Tibial nerve (tissue), 4 donors: ENCODE measurements at places on chromosomes 12 and 14. TPM values are rescaled to one million over a fixed set of nuclear protein-coding genes. Genes with fewer than 3 reads are reported as not detected.

Gene PRR4
- 2.2 TPM for total RNA-seq

DNA sequence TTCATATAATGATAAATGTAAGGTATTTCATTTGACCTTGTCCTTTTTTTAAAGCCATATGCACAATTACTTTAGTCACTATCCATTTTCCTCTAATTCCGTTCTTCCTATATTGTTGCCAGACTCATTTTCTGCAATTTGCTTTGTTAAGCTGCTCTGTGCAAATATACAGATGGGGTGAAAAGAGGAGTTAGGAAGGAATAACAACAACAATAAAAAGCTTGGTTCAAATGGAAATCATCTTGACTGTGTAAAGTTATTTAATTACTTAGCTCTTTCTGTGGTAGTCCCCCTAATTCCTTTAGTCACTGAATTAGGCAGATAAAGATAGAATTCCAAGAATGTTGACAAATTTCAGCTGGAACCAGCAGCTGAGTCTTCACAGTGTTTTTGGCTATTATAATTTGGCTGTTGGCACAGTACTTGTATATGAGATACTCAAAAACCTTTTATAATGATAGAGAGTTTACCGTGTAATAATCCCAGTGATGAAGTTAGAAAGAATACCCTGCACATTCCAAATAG, 838.0 kb downstream of the RPS29 start:
- no peaks in the 10 kb centered on the region for H3K27me3 ChIP-seq
- no peak for DNase-seq
- no peaks in the 10 kb centered on the region for H3K36me3 ChIP-seq
- no peaks in the 10 kb centered on the region for H3K4me1 ChIP-seq
- H3K4me3 ChIP-seq, result no peak overlapping the region

- H3K4me1 ChIP-seq, result peaks cover 7% of the 10 kb centered on the region
- no peak for DNase-seq
- H3K36me3 ChIP-seq, result no peaks in the 10 kb centered on the region
- H3K4me3 ChIP-seq, result no peak overlapping the region
Observed at GRCh38 chr14:90831821-90832220, 15.6 kb upstream of the TTC7B start.

DNA sequence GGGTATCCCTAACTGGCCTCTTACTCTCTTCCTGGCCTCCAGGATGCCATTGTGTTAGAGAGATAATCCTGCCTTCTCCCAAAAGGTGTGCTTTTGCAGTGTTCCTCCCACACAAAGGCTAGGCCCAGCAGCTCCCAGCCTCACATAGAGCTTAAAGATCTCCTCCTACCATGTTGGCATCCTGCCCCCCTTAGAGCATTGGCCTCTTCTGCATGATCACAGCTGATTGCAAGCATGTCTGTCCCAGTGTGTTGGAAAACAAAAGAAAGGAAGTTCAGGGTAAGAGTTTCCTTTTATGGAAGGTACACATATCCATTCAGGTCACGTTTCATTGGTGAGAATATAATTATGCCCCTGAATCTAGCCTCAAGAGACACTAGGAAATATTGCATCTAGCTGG, 405.4 kb downstream of the TMTC2 start:
- H3K4me3 ChIP-seq, result no peak overlapping the region
- H3K27me3 ChIP-seq, result no peaks in the 10 kb centered on the region

DNA sequence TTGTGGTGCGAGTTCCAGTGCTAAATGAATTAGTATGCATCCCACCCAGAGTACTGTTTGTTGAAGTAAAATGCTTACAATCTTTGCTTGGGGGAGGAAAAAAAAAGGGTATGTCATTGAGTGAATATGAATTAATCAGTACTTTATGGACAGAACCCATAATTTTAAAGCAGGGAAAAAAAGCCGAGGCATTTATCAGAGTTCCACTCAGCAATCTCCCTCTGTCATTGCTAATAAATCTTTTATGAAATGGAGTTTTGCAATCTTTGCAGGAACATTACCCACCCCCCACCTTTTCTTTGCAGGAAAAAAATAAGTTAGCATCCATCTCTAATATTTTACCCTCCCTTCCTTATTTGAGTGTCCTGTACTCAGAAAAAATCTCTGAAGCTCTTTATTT, 127.9 kb upstream of the TMPO start:
- no peak overlapping the region for H3K4me3 ChIP-seq
- no peak overlapping the region for H3K27ac ChIP-seq
- H3K36me3 ChIP-seq, result no peaks in the 10 kb centered on the region
- DNase-seq, result no peak

- no peaks in the 10 kb centered on the region for H3K27me3 ChIP-seq
- no peaks in the 10 kb centered on the region for H3K4me1 ChIP-seq
- H3K4me3 ChIP-seq, result peak overlapping the region; percentile 29
- no peak overlapping the region for H3K27ac ChIP-seq
- DNase-seq, result no peak
Observed at GRCh38 chr12:68245180-68246021, 8.0 kb downstream of the IL22 start.

DNA sequence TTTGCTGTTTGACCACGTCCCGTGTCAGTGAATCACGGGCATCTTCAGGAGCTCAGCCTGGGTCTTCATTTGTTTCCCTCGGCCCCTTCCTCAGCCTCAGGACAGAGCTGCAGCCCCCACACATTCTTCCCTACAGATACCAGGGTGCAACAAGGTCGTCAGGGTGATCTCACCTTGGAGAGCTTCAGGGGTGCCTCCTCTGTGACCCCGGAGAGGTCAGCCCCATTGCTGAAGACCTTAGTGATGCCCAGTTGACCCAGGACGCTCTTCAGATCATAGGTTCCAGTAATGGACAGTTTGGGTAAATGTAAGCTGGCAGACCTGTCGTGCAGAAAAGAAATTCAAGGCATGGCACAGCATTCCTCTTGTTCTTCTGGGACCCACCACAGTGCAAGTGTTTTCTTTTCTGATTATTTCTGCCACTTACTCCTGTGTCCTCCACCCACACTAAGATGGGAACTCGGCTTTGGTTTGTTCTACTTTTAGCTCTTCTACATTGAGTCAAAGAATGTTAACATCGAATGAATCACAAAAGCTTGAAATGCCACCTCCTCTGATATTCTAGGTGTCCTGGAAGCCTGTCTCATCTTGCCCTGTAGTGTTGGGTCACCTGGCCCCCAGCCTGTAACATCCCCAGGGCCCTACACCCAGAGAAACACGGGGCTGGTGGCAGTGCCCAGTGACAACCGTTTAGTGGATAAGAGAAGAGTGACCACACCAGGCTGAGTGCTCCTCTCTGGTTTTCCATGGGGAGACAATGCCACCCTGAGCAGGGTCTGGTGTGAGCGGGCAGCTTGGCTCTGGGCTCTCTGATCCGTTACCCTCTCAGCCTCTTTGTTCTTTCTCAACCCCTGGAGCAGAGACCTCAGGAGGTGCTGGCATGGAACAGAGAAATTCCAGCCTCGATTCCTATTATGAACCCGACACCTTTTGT, 8.8 kb downstream of the SERPINA1 start:
- H3K4me3 ChIP-seq, result no peak overlapping the region
- no peaks in the 10 kb centered on the region for H3K4me1 ChIP-seq
- no peak overlapping the region for H3K27ac ChIP-seq
- H3K27me3 ChIP-seq, result no peaks in the 10 kb centered on the region

Gene AQP2
- not detected for total RNA-seq

Gene RNASE3
- not detected for total RNA-seq

DNA sequence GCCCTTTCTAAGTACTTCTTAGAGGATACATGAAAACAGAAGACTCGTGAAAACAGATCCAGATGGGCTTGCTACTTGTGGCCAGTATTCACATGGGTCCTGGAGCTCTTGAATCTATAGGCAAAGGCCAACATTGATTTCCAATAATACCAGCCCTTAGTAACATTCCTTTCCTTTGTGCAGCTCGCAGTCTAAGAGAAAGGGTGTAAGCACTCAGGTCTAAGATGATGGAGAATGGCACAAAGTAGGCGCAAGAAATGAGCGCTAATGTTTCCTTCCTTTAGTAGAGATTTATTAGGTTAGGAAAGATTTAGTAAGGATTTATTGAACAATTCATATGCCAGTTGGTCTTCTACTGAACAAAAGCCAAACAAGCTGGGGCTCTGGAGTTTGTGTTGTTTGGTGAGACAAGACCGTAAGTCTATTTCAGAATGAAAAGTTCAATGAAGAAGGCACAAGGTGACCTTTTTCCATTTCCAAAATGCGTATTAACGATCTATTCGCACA, 525 bp downstream of the RNU6-8 start:
- DNase-seq, result no peak
- peaks cover 18% of the 10 kb centered on the region for H3K4me1 ChIP-seq
- no peaks in the 10 kb centered on the region for H3K27me3 ChIP-seq
- H3K36me3 ChIP-seq, result no peaks in the 10 kb centered on the region

DNA sequence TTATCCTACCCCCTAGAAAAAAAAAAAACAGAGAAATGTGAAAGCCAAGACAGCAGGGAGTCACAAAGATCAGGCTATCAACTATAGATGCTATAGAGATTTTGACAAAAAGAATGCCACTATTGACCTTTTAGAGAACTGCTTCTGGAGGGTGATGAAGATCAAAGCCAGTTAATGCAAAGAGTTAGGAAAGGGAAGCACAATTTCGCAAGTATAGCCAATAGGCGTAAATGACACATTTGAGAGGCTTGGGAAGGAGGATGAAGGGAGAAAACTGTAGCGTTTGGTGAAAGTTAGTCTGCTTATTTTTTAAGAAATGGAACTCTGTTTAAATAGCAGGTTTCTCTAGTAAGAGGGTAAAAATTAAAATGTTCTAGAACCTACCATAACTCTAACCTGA, 190.7 kb downstream of the DUSP6 start:
- no peaks in the 10 kb centered on the region for H3K27me3 ChIP-seq
- DNase-seq, result no peak
- peak overlapping the region; percentile 81 for H3K27ac ChIP-seq
- H3K4me3 ChIP-seq, result no peak overlapping the region

Gene ESPL1
- 8.7 TPM for total RNA-seq

DNA sequence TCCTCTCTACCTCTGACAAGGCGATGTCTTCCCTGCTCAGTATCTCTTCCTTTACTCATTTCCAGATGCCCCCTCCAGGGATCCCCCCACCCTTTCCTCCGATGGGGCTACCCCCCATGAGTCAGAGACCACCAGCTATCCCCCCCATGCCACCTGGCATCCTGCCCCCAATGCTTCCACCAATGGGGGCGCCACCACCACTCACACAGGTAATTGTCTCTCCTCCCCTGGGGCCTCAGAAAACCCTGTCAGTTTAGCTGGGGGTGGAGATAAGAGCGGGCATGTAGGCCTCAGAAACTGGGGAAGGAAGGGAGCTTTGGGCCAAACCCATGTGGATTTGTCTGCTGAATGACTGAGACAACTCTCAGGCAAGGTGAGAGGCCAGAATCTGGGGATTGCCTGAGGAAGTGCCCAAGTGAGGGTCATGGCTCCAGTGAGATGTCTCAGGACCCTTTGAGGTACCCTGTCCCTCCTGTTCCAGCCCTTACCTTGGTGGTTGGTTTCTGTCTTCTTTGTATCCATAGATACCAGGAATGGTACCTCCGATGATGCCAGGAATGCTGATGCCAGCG, 8.1 kb downstream of the PRPF40B start:
- no peak overlapping the region for H3K4me3 ChIP-seq
- peaks cover 44% of the 10 kb centered on the region for H3K36me3 ChIP-seq
- H3K27me3 ChIP-seq, result no peaks in the 10 kb centered on the region
- H3K27ac ChIP-seq, result no peak overlapping the region

- no peaks in the 10 kb centered on the region for H3K4me1 ChIP-seq
- H3K27ac ChIP-seq, result no peak overlapping the region
- no peak for DNase-seq
- H3K27me3 ChIP-seq, result no peaks in the 10 kb centered on the region
- H3K4me3 ChIP-seq, result no peak overlapping the region
- H3K36me3 ChIP-seq, result no peaks in the 10 kb centered on the region
Observed at GRCh38 chr12:104059963-104060362, 4.4 kb upstream of the HCFC2 start.

GRCh38 chr12:54052438-54053002, 1.1 kb upstream of the HOXC4 start:
- H3K27ac ChIP-seq, result peak overlapping the region; percentile 80
- peaks cover 4% of the 10 kb centered on the region for H3K4me1 ChIP-seq
- H3K27me3 ChIP-seq, result peaks cover 16% of the 10 kb centered on the region
- DNase-seq, result no peak
- H3K36me3 ChIP-seq, result no peaks in the 10 kb centered on the region
- H3K4me3 ChIP-seq, result peak overlapping the region; percentile 50

Gene STAC3
- not detected for total RNA-seq

Gene SLC38A6
- 34.2 TPM for total RNA-seq

DNA sequence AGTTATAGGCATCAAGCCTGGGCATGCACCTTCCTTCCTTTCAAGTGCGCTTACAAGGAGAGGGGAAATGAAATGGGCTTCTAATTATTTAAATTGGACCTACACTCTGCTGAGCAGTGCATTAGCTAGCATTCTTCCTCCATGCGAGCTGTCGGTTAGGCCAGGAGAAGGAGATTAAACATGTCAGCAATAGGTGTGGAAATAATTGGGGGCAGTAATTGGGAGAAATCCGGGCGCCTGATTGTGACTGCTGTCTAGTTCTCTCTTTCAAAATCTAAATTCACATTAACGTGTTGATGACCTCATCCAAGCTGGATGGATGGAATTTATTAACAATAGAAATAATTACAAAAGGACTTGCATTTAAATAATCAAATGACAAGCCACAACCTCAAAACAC, 86.2 kb upstream of the SEL1L start:
- no peak for DNase-seq
- H3K4me3 ChIP-seq, result no peak overlapping the region
- H3K27ac ChIP-seq, result no peak overlapping the region
- no peaks in the 10 kb centered on the region for H3K36me3 ChIP-seq
- H3K27me3 ChIP-seq, result no peaks in the 10 kb centered on the region

GRCh38 chr14:68247274-68247673, 427.7 kb downstream of the RAD51B start:
- no peak overlapping the region for H3K4me3 ChIP-seq
- peak overlapping the region; percentile 60 for H3K27ac ChIP-seq
- H3K27me3 ChIP-seq, result no peaks in the 10 kb centered on the region

DNA sequence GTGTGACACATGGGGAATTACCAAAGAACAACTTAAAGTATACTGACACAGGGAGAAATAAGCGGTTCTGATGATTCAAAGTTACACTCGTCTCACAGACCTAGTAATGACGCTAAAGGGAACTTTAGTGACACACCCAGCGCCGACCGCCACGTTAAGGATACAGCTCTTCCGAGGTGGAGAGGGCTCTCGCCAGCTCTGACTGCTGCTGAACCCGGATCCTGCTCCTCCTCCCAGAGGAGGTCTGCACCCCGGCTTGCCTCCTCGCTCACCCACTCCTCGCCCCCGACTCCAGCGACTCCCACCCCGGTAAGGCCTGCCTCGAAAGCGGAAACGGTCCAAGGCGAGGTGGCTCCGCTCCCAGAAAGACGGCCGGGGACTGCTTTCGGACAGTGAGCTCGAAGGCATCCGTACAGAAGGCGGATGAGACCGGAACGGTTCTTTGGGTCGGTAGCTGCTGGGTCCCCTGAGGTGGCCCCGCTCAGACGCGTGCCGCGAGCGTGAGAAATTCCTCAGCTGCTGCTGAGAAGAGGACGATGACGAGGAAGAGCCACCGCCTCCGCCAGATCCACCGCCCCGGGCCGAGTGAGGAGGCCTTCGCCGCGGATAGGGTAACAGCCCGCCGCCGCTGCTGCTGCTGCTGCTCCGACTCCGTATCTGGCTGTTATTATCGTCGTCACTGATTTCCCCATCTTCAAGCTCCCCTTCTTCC, 643 bp downstream of the ZFC3H1 start:
- H3K27me3 ChIP-seq, result no peaks in the 10 kb centered on the region
- H3K4me1 ChIP-seq, result peaks cover 15% of the 10 kb centered on the region
- peak overlapping the region; percentile 83 for H3K27ac ChIP-seq
- peak; percentile 32 for DNase-seq

- no peak overlapping the region for H3K27ac ChIP-seq
- DNase-seq, result no peak
- no peaks in the 10 kb centered on the region for H3K36me3 ChIP-seq
Observed at GRCh38 chr12:75606956-75607355, 95.5 kb upstream of the KRR1 start.

GRCh38 chr14:105527826-105528585, 1.6 kb downstream of the TMEM121 start:
- no peaks in the 10 kb centered on the region for H3K36me3 ChIP-seq
- DNase-seq, result peak; percentile 59
- H3K27me3 ChIP-seq, result no peaks in the 10 kb centered on the region
- H3K4me3 ChIP-seq, result peak overlapping the region; percentile 59
- H3K4me1 ChIP-seq, result peaks cover 23% of the 10 kb centered on the region
